ENCODE measurements at places on chromosomes 1 and 21. TPM values are rescaled to one million over a fixed set of nuclear protein-coding genes. Genes with fewer than 3 reads are reported as not detected.
A peak's percentile ranks its signal among the peaks of the same experiment; 100 is the strongest.

GRCh38 chr1:21622466-21623315, 46.5 kb downstream of the RAP1GAP start:
- DNase-seq, result no peak

DNA sequence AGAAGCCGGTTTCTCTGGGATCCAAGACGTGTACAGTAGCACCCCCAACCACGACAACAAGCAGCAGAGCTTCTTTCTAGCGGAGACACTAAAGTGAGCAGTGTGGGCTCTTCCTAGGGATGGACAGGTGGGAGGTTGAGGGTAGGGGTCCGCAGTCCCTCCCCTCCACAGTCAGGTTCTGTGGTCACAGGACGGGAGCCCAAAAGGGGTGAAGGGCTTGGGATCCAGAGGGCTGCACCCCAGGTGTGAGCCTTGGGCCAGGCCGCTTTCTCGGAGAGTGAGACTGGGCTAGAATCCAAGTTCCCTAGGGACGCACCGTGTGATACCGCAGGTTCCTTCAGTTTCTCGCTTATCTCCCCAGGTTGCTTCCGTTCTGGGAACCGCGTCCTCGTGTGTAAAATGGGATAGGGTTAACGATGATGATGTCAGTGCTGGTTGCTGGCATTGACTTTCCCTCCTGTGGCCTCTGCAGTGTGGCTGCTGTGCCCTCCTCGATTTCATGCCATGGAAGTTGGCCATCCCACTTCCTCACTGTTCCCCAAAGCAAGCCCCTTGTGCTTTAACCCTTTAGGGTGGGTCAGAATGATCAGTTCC, 17.3 kb upstream of the SELENON start:
- DNase-seq, result no peak

DNA sequence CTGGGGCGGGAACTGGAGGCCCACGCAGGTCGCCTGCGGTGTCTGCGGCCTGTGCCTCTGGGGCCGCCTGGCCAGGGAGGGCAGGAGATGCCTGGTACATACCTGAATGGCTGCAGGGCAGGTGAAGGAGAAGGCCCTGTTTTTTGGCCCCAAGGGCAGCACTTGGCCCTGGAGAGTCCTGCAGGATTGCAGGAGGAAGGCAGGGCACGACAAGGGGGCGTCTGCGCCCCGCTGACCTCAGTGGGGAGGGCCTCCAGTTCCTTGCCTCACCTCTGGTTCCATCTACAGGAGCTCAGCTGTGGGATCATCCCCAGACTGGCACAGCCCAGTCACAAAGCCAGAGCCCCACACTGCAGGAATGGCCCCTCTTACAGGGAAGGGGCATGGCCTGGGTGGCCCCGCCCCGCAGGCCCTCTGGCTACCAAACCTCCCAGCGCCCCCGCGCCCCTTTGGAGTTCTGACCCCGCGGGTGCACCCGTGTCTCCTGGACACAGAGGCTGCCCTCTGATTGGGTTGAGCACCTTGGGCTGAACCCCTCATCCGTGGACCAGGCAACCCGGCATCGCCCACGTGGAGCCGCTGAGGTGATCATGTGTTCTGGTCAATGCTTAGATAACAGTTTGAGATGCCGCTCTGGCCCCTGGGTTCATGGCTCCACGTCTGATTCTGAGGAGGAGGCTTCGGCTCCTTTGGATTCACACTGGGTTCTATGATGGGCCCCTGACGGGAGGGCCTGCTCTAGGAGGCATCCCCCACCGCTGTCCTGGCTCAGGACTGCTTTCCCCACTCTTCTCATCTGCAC, 1.3 kb upstream of the PEX10 start:
- DNase-seq, result no peak

DNA sequence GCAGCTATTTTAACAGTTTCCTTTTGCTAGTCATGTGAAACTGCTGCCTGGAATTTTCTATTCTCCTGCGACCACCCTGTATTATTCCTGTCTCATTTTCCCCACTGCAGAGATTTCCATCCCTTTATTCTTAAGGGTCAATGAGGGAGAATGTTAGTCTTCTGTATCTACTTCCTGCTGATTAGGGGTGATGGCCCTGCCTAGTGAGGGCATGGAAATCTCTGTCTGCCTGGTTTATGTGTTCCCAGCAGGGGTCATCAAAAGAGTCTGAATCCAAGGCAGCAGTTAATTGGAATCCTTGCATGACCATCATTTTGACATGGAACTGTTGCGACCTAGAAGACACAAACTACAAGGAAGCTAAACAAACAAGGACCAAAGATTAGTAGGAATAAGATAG, 325.2 kb downstream of the PLPP3 start:
- no peak for DNase-seq

DNA sequence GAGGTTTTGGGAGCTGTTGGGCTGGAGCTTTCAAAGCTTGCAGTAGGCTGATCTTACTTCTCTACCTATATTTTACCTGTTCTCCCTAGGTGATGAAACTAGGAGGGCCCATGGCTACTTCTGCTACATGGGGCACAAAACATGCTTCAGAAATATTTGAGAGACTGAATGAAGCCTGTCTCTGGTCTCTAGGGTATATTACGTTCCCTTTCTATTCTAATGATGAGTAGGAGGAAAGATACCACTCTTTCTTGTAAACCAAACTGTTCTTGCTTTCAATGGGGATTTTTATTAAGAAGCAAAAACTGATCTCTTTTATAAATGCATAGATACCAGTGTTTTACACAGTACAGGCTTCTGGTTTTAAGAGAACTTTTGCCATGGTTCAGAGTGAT, 103.1 kb downstream of the GALNT2 start:
- DNase-seq, result no peak

GRCh38 chr1:205091043-205091740, 6.9 kb upstream of the TMEM81 start:
- DNase-seq, result no peak

DNA sequence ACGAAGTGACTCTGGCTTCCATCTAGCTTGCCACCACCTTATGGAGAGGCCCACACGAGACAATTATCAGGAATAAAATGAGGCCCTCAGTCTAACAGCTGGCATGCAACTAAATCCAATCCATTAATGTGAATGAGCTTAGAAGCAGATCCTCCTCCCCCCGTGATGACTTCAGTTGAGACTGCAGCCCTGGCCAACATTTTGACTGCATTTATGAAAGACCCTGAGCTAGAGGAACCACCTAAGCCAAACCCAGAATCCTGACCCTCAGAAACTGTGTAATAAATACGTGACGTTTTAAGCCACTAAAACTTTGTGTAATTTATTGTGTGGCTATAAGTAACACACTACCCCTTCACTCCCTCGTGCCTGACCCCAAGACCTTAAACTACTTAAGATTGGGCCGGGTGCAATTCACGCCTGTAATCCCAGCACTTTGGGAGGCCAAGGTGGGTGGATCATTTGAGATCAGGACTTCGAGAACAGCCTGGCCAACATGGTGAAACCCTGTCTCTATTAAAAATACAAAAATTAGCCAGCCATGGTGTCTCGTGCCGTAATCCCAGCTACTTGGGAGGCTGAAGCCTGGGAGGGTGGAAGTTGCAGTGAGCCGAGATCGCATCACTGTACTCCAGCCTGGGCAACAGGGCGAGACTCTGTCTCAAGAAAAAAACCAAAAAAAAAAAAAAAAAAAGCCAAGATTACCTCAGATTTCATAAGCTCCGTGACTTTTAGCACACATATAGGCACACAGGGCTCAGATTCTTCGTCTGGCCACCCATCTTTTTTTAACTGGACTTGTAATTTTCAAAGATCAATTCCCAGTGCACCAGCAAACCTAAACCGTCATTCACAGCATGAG, 72.5 kb downstream of the ENAH start:
- DNase-seq, result no peak

DNA sequence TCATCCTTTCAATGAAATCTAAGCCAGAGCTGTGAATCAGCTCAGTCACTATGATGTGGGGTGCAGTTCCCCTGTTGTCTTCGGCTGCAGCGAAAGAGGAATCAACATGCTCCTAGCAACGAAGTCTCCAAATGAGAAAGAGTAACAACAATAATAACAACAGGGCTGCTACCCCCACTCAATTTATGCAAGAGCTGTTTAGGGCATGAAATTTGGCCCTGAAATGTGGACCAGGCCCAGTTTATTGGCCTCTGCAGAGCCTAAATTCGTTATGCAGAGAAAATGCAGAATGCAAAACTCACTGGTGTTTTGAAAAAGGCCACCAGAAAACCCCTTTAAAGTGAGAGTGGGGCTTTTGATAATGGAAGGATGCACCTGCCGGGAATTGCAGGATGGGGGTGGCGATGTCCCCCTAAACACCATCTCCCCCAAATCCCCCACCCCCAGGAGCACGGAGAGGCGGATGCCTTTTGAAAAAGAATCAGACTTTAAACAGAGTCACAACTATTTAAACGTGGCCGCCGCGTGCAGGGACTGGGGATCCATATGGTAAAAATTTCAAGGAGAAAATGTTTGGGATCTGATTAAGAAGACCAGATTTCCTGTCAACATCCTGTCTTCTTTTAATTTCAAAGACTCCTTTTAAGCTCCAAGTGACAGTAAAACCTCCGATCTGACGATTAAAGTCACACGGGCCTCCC, 1.9 kb downstream of the RUNX3 start:
- DNase-seq, result no peak

Gene RWDD3
- 47.1 TPM for polyA plus RNA-seq

DNA sequence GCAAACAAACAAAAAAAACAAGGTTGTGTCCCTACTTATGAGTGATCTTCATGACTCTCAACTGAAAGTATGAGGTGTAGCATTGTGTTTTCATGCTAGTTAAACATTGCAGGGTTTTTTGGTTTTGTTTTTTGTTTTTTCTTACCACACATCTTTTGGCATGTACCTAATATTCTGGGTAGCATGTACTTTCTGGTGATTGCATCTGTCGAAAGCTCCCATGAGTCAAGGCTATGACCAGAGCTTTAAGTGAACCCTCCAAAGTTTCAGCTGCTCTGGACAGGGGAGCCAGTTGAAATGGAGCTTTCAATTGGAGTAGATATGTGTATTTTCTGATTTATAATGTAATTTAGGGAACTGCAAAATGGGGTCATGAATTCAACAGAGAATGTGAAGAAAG, 115.5 kb downstream of the KCNK2 start:
- DNase-seq, result no peak

- no peak for DNase-seq
Observed at GRCh38 chr1:17185485-17185860, 19.5 kb upstream of the PADI1 start.

DNA sequence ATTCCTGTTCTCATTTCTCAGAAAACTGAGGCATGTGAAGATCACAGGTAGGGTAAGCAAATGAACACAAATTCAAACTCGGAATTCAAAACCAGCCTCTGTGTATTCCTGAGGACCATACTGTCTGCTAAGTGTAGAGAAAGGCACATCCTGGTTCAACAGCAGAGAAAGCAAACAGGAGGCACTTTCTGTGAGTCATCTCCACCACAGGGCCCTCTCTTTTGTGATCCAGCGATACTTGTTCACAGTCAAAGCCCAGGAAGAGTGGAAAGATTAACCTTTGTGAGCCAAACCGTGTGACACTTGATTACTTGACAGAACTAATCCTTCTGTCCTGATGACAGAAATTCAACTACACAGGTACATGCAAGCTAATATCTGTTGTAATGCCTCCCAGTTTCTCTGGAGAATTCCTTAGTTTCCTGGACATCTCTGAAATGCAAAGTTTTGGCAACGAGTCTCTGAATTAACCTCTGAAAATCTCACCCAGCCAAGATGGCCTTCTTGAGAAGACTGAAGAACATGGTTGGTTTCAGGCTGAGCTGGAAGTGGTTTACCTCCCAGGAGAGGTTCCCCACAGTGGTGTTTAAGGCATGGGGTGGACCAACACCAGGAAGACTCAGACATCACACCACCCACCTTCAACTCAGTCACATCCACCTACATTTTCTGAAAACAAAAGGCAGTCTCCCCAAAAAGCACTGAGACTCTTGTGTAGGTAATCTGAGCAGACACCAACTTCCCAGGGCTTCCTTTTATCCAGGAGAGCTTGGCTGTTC, 98.2 kb upstream of the ERG start:
- DNase-seq, result no peak

Gene BGLAP
- polyA plus RNA-seq, result 7.1 TPM

DNA sequence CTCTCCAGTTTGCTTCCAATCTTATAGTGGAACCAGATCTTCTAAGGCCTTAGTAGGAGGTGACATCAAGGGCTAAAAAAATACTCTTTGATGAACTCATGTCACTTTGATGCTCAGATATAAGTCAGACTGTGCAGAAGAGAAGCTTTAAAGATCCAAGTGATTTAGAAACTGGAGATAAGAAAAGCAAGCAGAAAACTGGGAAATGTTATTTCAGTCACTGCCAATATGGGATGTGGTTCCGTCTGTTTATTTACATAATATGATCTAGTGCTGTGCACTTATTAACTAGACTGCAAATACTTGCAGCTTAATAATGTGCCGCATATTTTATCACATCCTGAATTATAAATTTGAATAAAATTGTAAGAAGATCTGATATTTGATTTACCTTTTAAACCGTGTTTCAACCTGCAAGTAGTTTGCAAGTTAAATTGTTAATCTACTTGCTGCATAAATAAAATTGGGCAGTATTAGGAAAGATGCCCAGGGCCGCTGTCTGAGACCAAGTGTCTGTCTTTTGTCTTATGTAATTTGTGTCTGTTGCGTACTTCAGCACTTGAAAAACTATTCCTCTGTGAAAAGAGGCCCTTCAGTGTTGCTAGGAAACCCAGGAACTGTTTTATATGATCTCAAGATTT, 29.6 kb downstream of the CXADR start:
- DNase-seq, result peak; percentile 63

GRCh38 chr21:45505416-45506021, 36.7 kb downstream of the SLC19A1 start:
- no peak for DNase-seq

DNA sequence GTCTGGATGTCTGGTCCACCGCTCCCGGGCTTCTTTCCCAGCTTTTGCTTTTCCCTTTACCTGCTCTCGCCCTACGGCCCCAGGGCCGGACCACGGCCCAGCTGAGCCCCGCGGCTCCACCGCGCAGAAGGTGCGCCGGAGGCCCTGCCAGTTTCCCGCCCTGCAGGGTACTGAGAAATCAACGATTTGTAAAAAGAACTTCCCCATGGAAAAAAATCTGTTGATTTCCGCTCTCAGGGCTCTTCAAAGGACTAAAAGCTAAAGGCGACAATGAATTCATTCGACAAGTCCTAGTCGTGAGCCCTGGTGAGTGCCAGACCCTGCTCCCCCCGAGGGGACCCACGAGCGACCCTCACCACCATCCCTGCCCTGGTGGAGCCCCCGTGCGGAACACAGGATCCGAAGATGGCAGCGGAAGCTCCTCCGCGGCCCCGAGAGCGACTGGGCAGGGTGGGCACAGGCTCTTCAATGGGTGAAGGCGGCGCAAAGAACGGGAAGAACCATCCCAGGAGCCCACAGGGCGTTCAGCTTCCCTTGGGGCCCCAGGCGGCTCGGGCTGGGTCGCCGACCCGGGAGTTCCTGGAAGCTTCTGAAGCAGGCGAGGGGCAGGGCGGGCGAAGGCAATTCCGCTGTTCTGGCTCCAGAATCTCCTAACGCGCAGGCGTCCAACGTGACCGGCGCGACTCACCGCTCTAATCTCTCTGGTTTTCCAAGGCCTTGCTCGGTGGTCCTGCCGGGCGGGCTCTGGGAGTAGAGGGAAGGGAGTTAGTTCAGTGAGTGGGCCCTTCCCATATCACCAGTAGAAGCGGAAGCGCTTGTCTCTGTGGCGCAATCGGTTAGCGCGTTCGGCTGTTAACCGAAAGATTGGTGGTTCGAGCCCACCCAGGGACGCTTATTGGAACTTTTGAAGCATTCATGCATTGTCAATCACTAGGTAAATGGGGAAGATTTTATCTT, 6.6 kb upstream of the RNU1-2 start:
- DNase-seq, result peak; percentile 88

Gene CCDC30
- polyA plus RNA-seq, result 9.7 TPM

Gene RPS27
- polyA plus RNA-seq, result 3,989 TPM

Gene SERBP1
- 307 TPM for polyA plus RNA-seq

- no peak for DNase-seq
Observed at GRCh38 chr1:201360901-201361651, 16.4 kb downstream of the TNNT2 start.

- no peak for DNase-seq
Observed at GRCh38 chr1:3188150-3188971, 119.4 kb downstream of the PRDM16 start.

Data from left lung (tissue), 14 donors.